ENCODE measurements at places on chromosomes 7 and 10.

DNA sequence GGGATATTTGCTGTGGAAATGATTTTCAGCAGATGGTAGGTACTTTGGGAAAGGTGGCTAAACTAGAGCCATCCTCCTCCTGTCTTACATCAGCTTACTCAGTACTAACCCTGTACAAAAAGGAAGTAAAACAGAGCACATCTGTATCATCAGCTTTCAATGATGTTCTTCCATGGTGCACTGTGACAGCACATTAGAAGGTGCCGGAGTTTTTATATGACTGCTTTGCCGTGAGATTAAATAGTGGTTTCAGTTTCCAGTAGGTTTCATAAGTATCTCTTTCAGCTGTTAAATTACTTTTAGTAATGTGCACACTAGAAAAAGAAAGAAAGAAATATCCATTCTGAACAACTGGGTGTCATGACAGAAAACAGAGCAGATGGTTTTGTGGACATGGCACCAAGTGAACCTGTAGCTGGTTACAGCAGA is 86.5 kb downstream of the ARID5B start:
- DNase-seq, result no peak

DNA sequence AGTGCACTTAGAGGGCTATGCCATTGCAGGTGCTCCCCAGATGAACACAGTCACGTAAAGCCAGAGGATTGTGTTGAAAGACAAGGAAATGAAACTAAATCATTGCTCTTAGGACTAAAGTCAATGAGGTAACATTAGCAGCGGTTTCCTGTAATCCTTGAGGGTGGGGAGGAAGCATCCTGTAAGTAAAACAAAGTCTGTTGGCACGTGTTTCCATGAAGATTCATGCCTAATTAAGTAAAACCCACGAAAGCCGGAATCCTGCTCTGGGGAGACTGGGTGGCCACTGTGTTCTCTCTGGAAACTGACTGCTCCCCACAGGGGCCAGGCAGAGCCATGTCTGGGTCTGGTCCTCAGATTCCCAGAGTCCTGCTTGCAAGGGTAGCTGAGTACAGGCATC is 18.3 kb downstream of the STEAP1B start:
- no peak for DNase-seq

DNA sequence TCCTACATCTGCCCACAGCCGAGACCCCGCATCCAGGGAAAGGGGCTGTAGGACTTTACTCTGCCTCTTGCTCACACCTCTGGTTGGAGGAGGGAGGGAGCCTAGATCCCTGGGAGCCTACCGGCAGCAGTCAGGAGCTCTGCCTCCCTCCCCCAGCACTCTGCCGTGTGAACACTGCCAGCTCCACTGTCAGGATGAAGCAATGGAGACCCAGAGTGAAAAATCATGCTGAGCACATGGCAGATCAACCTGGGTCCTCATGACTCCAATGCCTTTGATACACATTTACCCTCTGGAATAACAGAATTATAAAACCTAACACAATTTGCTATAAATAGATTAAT is 477.7 kb downstream of the TNS3 start:
- DNase-seq, result no peak

DNA sequence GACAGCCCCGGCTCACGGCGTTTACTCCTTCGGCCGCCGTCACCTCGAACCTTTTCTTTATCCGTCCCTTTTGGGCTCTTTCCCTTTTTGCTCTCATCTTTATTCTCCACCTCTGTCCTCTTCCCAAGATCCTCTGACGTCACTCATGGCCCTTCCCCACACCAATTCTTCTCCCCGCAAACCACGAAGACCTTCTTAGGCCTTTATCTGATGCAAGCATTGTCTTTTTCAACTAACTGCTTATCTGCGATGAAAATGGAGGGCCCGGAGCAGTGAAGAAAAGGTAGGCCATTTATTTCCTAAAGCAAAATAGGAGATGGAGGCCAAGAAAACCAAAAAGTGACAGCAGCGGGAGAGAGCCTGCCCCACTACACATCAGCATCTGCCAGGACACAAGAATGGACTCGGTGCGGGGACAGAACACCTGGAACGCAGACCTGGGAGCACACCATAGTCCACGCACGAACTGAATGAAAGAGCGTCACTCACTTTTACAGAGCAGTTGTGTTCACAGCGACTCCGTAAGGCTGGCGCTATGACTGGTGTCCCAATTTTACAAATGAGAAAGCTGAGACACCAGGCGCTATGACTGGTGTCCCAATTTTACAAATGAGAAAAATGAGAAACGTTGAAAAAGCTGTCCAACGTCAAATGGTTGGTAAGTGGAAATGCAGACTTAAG is 45.3 kb downstream of the ZNF777 start:
- DNase-seq, result no peak

DNA sequence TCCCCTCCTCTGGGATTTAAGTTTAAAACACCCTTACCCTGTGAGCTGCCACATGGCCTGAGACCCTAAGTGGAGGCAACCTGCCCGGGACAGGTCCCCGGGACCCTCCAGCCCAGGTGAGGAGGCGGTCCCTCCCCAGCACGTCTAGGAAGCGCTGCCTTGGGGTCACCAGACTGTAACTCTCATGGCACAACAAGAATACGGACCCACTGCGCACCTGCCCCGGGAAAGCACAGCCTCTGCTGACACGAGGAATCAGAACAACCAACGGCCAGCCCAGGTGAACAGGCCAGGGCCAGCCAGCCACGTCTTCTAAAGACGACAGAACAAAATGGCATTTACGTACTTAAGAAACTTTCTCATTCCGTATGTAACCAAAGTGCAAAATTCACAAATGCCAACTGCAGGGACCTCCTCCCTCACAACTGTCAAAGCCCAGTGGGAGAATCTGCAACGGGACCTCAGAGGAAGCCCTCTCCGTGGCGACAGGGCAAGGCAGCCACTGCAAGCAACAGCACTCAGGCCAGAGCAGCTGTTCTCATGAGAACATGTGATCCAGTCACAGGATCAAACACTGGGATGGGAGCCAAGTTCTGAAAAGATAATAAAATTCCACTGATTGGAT is 208.4 kb downstream of the DIP2C start:
- no peak for DNase-seq

DNA sequence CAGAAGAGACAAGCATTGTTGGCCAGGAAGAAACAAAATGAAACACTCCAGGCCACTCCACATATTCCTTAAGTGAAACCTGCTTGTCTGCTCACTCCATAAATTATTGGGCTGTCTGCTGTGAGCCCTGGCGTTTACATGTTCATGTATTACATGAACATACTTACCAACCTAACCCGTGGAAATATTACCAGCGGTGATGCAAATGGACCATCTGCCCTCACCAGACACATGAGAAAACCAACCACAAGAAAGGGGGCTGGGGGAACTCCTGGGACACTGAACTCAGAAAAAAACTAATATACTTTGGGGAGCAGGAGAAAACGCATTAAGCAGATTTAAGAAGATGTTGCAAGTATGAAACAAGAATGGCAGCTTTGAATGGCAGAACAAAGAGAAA is 731.2 kb upstream of the IGFBP3 start:
- DNase-seq, result no peak

GRCh38 chr10:26365681-26366358 is 72.3 kb upstream of the APBB1IP start:
- DNase-seq, result no peak

DNA sequence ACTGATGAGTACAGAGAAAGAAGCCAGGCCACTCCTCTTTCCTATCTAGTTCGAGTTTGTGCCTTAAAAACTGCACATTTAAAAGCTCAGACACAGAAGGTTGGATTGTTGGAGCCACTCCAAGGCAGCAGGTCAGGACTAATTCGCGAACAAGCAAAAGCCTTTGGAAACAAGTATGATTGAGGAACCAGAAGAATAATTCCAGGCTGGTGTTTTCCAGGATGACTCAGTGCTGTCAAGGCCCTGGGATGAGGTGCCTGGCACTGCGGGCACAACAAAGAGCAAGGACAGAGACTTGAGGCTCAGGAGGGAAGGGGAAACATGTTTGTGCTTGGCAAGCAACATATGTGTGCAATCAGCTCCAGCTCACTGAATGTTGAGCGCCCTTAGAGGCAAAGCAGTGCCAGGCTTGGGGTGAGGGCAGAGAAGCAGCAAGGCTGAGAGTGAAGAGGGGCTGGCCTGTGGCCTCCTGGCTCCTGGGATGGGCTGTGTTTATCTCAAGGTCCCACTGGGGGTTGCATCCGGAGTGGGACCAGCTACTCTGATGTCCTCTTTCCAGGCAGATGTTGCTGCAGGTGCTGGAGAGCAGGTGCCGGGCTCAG is 44.1 kb downstream of the VSTM4 start:
- DNase-seq, result no peak

GRCh38 chr10:118708571-118708970 is 46.2 kb downstream of the CACUL1 start:
- DNase-seq, result no peak

DNA sequence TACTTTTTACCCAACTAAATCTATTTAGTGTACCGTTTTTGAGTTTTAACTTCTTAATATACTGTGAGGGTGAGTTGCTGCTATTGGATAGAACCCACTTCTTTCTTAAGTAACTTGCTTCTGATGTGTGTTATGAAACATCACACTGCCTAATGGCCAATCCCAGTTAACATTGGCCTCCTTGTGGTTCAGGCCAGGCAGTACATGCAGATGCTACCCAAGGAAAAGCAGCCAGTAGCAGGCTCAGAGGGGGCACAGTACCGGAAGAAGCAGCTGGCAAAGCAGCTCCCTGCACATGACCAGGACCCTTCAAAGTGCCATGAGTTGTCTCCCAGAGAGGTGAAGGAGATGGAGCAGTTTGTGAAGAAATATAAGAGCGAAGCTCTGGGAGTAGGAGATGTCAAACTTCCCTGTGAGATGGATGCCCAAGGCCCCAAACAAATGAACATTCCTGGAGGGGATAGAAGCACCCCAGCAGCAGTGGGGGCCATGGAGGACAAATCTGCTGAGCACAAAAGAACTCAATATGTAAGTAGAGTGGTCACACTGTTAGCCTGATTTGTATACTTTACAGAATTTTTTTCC is 39.7 kb downstream of the TES start:
- peak; percentile 25 for DNase-seq

GRCh38 chr10:32941357-32941756 is 16.7 kb downstream of the ITGB1 start:
- no peak for DNase-seq

DNA sequence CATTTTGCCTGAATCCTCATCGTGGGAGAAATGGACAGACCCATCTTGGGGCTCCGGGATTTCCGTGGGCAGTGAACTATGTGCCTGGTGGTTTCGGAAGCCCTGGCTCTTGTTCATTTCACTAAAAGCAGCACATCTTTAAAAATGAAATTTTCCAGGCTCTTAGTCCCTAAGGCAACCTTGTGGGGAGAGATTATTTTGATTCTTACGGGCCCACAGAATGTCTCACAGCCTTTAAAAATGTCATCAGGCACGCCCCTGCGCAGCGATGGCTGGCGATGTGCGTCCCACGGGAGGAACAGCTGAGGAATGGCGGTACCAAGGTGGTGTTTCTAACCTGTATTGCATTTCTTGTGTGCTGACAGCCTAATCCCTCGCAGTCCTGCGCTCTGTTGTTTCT is 189.7 kb downstream of the CCDC3 start:
- no peak for DNase-seq

DNA sequence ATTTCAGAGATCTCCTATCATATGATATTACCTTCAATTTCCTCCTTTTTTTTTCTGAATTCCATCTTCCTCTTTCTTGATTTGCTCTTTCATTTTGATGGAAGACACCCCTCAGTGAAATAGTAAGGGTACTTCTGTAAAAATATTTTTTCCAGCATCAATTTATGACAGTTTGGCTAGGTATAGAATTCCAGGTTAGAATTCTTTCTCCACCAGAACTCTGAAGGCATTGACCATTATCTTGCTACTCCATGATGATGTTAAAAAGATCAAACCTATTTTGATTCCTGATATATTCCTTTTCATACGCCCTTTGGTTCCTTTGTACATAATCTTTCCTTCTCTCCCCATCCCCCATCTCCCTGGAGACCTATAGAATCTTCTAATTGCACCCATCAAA is 48.4 kb downstream of the MTPAP start:
- DNase-seq, result no peak

DNA sequence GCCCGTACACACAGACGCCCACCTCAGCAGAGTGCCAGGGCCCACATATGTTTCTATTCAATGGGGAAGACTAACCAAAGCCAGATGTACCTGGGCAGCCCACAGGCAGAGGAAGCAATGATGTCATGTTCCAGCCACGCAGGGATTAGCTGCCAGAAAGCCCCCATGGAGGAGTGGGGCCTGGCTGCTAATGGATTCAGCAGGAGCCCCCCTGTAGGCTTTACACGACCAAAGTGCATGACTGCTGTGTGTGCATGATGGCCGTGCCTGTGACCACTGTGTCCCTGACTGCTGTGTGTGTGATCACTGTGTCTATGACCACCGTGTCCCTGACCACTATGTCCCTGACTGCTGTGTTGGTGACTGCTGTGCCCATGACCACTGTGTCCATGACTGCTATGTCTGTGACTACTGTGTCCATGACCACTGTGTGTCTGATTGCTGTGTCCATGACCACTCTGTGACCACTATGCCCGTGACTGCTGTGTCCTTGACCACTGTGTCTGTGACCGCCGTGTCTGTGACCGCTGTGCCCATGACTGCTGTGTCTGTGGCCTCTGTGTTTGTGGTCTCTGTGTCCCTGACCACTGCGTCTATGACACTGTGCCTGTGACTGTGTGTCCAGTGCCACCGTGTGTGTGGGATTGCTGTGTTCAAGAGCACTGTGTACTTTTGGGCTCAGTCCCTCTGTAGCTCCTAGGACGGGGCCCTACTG is 409.3 kb downstream of the RPS24 start:
- DNase-seq, result no peak

DNA sequence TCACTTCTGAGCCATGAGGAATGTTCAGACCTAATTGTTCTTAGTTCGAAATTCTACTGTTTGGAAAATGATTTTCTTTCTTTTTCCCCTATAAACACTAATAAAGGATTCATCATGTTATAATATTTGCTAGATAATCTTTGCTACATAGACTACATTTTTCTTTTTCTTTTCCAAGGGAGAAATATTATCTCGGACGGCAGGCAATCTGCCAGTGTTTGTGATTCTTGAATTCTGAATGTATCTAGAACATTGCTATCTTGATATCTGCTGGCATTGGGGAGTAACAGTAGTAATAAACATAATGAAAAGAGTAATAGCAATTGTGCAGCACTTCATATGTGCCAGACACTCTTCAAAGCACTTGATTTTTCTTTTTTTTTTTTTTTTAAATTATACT is 107.7 kb upstream of the ZNF32 start:
- no peak for DNase-seq

DNA sequence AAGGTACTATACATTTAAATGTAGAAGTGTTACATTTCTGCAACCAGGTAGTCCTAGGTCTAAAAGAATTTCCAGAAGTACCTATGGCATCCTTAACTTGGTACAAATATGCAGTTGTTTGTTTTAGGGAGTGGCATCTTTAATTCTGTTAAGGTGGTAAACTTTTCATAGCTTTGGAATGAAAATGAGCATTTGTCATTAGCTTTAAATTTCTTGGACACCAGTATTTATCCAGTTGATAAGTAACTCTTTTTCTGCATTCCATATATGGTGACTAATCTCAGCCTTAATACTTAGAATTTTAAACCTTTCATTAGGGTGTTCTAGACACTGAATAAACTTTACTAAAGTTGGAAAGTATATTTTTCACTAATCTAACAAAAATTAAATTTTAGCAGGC is 10.8 kb downstream of the SLF2 start:
- no peak for DNase-seq

GRCh38 chr10:121540732-121541395 is 57.4 kb downstream of the FGFR2 start:
- DNase-seq, result no peak

GRCh38 chr10:81978238-81978637 is 103.2 kb downstream of the NRG3 start:
- peak; percentile 25 for DNase-seq

Data from iPS DF 6.9 (cell line).